ENCODE measurements at places on chromosomes 3 and 15. TPM values are rescaled to one million over a fixed set of nuclear protein-coding genes. Genes with fewer than 3 reads are reported as not detected.
A peak's percentile ranks its signal among the peaks of the same experiment; 100 is the strongest.

GRCh38 chr15:93497291-93497690, 408.3 kb upstream of the RGMA start:
- DNase-seq, result no peak

DNA sequence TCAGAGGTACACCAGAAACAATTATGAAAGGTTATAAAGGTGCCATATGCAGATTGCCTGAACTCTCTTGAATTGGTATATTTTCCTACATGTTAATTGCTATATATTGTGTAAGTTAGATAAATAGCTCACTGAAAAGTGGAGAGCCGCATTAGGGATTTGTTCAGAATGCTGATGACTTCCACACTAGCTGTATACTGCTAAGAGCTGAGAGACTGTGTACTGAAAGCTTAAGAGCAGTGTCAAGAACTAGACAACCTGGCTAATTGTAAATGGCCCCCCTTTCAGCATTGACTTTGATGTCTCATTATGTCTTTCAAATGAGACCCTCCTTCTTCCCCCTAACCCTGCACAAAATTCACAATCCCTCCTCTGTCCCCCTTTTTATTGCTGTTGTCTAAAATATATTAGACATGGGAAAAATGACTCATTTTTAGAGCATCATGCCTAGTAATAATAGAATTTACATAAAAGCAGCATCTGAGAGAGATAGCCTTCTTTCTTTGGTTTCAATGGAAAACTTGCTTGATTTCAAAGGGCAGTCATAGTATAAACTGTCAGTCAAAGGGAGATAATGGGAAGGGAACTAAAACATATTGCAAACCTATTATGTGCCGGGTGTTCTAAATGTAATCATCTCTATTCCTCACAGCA, 34.7 kb upstream of the GREM1 start:
- no peak for DNase-seq

DNA sequence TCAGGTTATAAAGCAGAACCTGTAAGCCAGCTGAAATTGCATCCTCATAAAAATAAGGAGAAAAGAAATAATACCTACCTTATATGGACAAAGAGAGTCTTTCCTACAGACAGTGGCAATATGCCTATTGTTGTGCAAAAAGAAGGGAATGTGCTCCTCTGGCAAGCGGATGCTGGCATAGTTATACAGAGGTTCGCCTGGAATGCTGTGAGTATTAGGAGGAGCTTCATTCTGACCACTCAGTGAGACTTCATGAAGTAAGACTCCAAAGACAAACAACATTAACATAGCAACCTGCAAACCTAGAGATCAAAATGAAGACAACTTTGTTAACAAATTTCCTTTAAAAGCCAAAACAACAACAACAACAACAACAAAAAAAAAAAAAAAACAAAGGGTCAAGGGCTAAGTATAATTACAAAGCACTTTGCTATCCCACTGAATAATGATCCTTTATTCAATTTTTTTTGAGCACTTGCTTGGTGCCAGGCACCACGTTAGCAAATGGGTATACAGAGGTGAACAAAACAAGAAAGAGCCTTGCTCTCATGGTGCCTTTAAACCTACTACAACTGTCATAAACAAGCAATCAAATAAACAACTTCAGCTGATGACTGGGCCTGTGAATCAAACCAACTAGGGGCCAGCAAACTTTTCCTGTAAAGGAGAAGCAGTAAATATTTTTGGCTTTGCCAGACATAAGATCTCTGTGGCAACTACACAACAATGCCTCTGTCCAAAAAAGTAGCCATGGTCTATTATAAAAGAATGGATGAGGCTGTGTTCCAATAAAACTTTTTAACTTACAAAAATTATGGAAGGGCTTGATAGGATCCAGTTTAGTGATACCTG, 3.7 kb downstream of the EOGT start:
- no peak for DNase-seq

- DNase-seq, result no peak
Measured at GRCh38 chr3:126057936-126058335, 26.0 kb downstream of the SLC41A3 start.

ANXA2 gene
- polyA plus RNA-seq, result 463 TPM

GRCh38 chr15:99645951-99646350, 80.2 kb downstream of the MEF2A start:
- DNase-seq, result no peak

GRCh38 chr3:56157693-56158362, 310.4 kb downstream of the ERC2 start:
- no peak for DNase-seq

DNA sequence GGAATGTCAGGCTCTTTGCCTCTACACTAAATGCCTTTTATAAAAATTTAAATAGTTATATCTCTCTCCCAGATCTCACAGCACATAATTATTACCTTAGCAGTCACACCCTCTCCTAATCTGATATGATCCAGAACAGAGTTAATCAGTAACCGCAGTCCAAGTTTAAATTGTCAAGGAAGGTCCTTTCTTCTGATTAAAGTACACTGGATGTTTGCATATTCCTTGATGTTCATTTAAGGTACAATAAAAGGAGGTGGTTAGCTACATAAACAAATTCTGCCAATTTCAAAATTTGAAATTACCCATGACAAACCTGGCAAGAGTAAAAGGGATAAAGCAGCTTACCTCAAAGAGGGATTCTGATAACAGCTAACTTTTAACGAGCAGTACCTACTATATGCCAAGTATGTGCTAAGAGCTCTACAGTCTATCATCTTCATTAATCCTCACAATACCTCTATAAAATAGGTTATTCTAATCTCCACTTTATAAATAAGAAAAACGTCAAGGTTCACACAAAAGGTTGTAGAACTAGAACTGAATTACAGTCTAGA, 4.3 kb downstream of the GOLIM4 start:
- DNase-seq, result no peak

EOMES gene
- polyA plus RNA-seq, result 0.06 TPM

DNA sequence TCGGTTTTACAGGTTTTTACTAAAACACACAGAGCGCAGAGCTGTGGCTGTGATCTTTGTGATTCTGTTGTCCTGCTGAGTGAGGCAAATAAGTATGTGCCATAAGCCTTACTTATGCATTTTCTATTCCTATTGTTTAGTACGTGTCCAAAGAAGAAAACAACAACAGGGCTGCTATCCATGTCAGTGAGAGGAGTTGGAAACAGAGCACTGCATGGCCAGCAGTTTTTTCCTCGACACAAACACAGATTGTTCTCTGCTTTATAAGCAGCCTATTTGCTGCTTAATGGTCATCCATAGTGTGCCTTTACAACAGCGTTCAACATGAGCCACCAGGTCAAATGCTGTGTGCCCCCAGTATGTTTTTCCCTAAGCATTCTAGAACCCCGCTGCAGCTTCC, 79.8 kb downstream of the SHQ1 start:
- no peak for DNase-seq

DNA sequence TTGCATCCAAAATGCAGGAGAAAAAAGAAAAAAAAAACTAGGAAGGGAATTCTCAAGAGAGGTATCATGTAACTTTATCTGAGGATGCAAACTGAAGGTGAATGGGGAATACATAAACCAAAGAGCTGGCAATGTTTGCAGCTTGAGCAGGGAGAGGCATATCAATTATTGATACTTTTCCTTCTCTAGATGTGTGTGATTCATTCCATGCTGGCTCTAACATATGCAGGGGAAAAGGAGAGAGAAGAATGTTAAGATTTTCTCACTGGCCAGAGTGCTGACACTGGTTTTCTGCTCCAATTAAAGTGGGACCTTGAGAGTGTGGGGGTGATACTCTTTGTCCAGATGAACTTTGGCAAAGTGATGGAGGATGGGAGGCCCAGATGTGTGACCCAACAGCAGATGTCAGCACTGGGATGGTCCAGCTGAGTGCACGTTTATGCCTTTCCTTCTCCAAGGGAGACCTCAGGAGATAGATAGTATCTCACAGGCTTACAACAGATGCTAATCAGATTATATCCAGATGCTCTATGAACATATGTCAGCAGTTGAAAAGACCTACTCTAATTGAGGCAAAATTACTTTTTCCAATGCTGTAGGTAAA, 50.0 kb upstream of the PSMD6 start:
- no peak for DNase-seq

- no peak for DNase-seq
Measured at GRCh38 chr15:52348056-52348745, 52.6 kb upstream of the MYO5C start.

DNA sequence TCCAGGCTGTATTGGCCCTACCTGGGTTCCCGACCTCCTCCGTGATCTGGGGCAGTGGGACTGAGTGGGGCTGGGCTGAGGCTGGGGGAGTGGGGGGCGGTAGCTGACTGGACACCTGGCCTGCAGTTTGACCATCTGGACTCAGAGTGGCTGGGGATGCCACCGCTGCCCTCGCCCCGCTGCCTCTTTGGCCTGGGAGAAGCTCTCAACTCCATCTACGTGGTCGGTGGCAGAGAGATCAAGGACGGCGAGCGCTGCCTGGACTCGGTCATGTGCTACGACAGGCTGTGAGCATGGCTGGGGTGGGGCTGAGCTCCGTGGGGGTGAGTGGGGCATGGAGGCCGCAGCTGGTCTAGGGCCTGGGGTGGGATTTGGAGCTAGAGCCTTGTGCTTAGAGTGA, 2.7 kb downstream of the KLHL40 start:
- DNase-seq, result no peak

NR2C2 gene
- 41.4 TPM for polyA plus RNA-seq

GRCh38 chr3:187021748-187022402, 91.5 kb downstream of the ST6GAL1 start:
- DNase-seq, result no peak

DNA sequence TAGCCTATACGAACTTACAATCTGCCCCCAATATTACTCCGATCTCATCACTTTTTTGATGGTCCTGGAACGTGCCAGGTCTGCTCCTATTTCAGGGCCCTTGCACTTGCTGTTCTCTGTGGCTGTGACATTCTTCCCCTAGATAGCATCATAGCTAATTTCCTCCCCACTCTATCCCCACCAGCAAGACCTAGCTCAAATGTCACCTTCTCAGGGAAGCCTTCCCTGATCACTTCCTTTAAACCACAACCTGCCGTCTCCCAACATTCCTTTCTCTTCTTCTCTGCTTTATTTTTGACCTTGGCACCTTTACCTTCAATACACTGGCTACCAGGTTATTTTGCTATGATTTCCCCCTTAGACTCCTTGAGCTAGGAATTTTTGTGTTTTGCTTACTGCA, 5.3 kb upstream of the SMAD6 start:
- no peak for DNase-seq

- no peak for DNase-seq
Measured at GRCh38 chr3:20666091-20666490, 480.1 kb upstream of the SGO1 start.

- no peak for DNase-seq
Measured at GRCh38 chr15:93345981-93346380, 257.0 kb upstream of the RGMA start.

EXD1 gene
- polyA plus RNA-seq, result not detected

DNA sequence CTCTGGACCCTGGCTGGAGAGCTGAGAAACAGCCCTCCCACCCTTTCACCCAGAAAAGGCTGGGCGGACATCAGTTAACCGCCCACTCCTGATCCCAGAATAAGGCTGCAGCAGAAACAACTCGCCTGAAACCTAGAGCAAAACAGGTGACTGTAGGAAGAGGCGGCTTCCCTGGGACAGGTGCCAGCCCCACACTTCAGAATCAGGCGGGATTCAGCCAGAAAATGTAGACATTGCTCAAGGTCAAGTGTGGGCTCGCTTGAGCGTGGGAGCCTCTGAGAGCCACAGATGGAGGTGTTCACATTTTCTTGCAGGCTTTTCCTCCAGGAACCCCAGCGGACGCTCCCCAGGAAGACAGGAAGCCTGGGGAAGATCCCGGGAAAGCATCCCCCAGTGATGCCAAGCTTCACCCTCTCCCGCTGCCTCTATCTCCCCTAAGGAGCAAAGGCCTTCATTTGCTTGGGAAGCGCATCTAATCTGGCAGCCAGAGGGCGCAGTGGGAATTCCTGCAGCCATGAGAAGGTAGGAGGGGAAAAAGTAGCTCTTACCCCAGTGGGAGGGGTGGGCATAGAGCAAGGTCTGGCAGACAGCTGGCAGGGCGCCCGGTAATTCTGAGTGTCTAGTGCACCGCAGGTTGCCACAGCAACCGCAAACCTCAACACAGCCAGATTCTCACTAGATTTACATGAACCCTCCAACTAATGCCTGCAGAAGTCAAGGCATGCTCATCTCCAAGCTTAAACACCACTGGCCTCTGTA, 77.7 kb downstream of the OCA2 start:
- peak; percentile 53 for DNase-seq

GRCh38 chr3:174957081-174957480, 97.9 kb downstream of the NAALADL2 start:
- DNase-seq, result no peak

C2CD4A gene
- polyA plus RNA-seq, result 0.46 TPM

AADACL2 gene
- polyA plus RNA-seq, result not detected

DNA sequence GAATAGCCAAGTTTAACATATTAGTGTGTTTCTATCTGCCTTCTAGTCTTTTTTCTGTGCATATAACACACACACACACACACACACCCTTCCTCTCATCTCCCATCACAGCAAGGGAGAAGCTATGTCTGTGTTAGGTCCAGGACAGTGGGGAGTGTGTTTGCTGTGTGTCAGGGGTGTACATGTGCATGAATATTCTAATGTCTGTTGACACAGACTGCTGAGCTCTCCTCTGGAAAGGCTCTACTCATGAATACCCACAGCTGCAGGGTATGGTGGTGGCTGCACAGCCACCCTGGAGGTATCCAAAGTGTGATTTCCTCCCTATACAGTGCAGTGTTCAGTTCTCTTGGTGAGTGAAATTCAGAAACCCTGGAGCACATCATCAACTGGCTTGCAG, 42.9 kb downstream of the ARNT2 start:
- no peak for DNase-seq

- DNase-seq, result no peak
Measured at GRCh38 chr3:72475258-72476138, 372.7 kb downstream of the SHQ1 start.

DNA sequence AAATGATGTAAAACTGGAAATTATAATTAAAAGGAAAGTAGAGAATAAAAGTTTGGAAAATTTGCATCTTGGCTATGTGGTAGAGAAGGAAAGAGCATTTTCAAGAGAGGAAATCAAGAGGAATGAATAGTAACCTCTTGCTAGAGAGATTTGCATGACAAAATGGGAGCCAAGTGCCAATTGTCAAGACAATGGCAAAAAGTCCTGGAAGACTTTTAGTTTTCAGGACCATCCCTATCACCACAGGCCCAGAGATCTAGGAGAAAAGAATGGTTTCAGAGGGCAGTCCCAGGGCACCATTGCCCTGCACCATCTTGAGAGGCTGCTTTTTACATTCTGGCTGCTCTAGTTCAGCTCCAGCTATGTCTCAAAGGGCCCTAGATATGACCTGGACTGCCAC, 1427.6 kb downstream of the ZPLD1 start:
- no peak for DNase-seq

- DNase-seq, result no peak
Measured at GRCh38 chr15:60217161-60217560, 180.6 kb downstream of the ANXA2 start.

- DNase-seq, result no peak
Measured at GRCh38 chr3:72678867-72679266, 169.4 kb downstream of the SHQ1 start.

GRCh38 chr3:183193762-183194689, 31.5 kb upstream of the LAMP3 start:
- DNase-seq, result no peak

GRCh38 chr3:104411757-104412156, 955.0 kb upstream of the ALCAM start:
- DNase-seq, result no peak

FANCD2 gene
- polyA plus RNA-seq, result 18.8 TPM

- no peak for DNase-seq
Measured at GRCh38 chr15:77527164-77527778, 105.4 kb downstream of the LINGO1 start.
